ENCODE measurements at places on chromosomes 6 and 20.

DNA sequence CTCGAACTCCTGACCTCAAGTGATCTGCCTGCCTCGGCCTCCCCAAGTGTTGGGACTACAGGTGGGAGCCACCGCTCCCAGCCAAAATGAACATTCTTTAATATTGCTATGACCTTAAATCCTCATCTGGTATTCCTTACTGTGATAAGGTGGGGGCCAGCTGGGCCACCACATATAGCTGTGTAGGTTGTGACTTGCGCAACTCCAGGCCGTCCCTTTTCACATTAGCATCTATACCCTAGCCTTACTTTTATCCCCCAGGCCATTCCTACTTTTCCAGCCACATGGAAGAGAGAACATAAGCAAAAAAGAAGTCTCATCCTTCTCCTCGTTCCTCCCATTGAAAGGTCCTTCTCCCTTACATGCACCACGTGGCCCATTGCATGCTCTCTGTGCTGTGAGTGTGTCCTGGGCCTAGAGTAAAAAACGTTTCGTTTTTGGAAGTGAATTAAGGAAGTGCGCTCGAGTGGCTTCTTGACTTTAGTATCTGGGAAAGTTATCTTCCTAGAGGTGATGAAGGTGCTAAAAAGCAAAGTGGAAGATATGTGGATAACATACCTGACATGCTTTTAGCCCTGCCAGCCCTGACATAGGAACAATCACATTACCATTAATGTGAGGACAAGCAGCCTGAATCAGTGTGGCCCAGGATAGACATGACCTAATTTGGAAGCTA is 56.8 kb upstream of the KIF13A start:
- DNase-seq, result no peak

DNA sequence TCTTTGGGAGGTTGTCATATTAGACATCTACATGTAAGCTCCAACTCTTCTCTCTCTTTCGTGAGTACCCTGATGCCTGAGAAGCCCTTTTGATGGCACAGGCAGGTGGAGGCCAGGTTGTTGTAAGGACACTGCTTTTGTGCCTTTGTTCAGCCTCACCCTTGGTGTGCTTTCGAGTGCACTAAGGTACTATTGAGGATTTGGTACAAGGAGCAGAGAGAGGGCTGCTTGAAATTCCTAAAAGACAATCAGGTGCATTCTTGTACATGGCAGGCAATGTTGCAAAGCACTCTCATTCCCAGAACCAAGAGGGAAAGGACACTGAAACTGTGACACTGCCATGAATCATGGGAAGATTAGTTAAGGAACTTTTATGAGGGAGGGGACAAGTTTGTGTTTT is 19.1 kb downstream of the BMP2 start:
- DNase-seq, result no peak

DNA sequence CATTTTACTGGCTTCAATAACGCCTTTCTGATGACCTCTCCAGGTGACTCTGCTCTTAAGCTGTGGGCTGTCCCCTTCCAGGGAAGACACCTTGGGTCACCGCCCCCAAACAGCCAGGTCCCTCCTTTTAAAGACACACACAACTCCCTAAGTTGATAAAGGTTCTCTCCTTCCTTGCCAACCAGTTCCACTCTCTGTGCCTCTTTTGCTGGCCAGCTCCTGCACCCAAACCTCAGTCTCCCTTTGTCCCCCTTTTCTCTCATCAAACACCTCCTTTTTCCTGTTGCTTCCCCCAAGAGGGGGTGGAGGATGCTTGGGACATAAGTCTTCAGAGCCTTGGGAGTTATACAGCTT is 1.0 kb downstream of the NCOA6 start:
- peak; percentile 48 for DNase-seq

- peak; percentile 64 for DNase-seq
These were observed 14.3 kb upstream of the C20orf144 start for GRCh38 chr20:33647603-33648395.

DNA sequence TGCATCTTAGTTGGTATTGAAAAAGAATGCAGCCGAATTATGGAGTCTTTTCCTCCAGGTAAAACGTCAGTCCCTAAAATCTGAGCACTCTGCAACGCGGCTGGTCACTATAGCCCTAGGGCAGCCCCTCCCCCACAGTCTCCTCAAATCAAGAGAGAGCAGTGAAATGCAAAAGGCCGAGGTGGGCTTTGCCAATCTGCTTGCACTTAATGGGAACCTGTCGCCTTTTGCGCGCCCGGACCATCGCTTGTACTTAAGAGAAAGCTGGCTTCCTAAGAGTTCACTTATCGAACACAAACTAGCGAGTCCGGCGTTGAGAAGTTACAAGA is 447 bp downstream of the MCM3 start:
- DNase-seq, result no peak

- no peak for DNase-seq
These were observed 49.5 kb upstream of the SLC32A1 start for GRCh38 chr20:38674765-38675133.

GRCh38 chr6:64160486-64160885 is 524.9 kb downstream of the PHF3 start:
- no peak for DNase-seq

GRCh38 chr6:49923826-49924225 is 40.1 kb downstream of the DEFB114 start:
- no peak for DNase-seq

- no peak for DNase-seq
These were observed 121.4 kb downstream of the TIAM2 start for GRCh38 chr6:155116571-155116910.

DNA sequence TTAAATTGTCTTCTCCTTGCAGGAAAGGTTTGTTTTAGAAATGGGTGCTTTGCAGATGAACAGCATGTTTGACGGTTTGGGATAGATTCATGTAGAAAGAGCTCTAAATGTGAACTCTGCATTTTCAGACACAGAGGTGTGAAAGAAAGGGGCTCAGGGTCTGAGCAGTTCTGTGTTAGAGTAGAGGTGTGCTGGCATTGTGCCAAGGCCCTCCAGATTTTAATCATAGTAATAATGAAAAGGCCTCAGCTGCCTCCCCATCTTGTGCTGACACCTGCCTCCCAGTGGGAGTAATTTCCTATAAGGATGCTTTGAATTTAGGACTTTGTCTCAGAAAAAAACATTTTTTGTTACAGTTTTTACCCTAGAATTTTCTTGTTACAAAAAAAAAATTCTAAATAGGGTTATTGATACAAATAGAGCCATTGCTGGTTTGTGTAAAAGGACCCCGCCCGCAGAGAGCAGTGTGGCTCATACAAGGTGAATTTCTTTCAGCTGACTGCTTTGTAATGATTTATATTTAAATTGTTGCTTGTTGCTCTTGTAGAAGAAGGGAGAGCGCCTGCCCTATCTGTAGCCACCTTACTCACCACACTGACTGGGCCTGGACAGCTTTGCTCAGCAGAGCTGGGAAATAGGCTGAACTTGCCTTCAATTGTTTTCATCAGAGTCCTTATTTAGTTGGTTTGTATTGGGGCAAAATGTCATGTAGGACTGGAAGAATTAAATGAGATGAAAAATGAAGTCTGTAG is 294.5 kb downstream of the ZFAND3 start:
- DNase-seq, result no peak

GRCh38 chr6:142395768-142396231 is 94.0 kb downstream of the ADGRG6 start:
- DNase-seq, result no peak

DNA sequence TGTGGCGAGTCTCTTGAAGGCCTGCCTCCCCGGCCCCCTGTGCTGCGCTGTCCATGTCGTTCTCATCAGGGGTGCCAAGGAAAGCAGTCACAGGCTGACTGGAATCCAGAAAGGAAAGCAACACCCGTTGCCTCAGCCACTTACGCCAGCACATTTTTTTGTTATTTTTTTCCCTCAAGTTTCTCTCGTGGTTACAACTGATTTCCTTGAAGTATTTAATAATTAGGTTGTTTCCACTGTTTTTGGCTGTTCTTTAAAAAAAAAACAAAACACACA is 17.9 kb upstream of the SLC22A1 start:
- DNase-seq, result no peak

DNA sequence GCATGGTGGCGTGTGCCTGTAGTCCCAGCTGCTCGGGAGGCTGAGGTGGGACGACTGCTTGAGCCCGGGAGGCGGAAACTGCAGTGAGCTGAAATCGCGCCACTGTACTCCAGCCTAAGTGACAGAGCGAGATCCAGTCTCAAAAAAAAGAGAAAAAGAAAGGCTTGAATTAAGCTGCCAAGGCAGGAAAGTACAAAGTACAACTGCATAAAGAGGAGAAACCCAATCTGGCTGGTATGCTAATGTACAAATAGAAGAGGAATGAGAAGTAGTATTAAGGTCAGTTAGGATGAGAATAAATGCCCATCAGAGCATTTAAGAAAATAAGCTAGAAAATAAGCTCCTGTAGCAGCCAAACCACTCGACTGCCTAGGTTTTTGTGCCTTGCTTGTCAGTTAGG is 23.1 kb upstream of the RPN2 start:
- no peak for DNase-seq

GRCh38 chr6:34055223-34055933 is 90.5 kb downstream of the GRM4 start:
- DNase-seq, result peak; percentile 76

GRCh38 chr20:17530153-17530552 is 1.0 kb downstream of the BFSP1 start:
- no peak for DNase-seq

- no peak for DNase-seq
These were observed 27.9 kb downstream of the FIG4 start for GRCh38 chr6:109718991-109719390.

DNA sequence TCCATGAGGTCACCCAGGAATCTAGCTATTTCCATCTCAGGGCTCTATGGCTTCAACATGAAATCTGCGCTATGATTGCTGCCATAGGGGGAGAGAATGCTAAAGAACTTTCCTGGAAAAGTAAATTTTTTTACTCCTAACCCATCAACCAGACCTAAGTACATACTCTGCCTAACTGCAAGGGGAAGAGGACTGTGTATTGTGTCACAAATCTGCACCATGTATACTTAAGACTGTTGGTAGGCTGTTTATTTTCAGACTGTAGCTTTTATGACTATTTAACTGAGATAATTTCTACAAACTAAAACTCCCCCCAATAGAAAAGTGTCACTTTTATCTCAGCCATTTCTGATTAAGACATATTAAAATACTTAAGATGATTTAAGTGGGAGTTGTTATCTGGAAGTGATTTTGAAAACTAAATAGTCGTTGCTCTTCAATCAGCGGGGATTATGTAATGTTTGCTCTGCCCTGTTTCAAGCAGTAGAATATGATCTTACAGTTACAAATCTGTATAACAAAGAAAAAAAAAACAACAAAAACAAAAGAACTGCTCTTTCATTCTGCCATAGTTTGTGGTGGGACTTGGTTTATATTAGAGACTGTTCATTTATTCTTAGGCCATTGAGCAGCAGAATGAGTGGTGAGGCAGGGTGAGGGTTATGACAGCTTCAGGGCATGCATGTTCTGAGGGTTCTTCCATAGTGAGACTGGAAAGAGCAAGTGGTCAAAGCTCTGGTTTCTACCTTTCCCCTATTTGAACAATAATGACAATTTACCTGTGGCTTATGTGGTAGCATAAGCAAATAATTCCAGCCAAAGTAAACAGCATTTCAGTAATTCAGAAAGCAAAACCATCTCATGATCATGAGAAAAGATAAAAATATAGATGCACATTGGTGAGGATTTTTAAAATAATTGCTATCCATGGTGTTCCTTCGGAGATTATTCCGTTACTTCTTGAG is 126.3 kb upstream of the CEP162 start:
- DNase-seq, result no peak

- DNase-seq, result no peak
These were observed 156.8 kb upstream of the SALL4 start for GRCh38 chr20:51959066-51959542.

DNA sequence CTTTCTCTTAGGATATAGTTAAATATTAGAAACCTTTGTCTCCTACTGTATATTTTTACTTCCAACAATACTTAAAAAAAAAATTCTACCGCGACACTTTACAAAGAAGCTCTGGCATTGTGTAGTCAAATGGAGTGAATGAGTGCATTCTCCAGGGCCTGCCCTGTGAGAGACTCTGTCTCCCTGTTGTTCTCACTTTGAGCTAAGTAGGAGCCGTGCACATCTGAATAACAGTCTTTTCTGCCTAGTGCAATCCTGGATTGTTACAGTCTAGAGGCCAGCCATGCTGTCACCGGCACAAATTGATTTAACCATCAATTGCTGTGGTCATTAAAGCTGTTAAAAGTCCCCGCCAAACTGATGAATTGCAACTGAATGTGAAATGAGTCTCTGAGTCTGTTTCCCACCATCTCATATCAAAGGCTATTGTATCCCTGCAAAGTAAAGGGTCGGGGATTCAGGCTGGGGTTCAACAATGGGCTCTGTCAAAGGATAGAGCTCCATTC is 156.0 kb downstream of the RFPL4B start:
- DNase-seq, result no peak

DNA sequence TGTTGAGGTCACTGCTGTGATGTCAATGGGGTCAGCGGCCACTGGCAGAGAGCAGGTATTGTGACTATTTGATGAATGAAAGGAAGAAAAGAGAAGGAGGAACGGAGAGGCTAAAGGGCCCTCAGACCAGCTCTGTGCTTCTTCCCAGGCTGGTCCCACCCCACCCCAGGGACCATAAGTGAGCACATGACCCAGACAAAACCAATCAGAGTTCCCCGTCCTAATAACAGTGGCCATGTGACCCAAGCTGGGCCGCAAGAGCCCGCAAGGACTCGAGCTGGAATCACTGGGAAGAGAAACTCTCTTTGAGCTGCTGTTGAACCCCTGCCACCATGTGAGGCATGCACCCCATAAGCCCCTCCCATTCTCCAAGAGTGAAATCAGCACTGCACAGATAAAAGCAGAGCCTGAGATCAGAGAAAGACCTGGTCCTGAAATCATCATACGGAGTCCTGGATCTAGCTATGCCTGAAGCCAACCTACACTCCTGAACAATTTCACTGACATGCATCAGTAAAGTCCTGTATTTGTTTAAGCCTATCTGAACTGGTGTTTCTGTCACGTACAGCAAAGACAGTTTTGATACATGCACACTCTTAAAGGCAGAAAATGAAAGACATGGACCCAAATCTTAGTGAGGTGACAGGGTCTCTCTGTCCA is 90.2 kb downstream of the PREX1 start:
- DNase-seq, result no peak

DNA sequence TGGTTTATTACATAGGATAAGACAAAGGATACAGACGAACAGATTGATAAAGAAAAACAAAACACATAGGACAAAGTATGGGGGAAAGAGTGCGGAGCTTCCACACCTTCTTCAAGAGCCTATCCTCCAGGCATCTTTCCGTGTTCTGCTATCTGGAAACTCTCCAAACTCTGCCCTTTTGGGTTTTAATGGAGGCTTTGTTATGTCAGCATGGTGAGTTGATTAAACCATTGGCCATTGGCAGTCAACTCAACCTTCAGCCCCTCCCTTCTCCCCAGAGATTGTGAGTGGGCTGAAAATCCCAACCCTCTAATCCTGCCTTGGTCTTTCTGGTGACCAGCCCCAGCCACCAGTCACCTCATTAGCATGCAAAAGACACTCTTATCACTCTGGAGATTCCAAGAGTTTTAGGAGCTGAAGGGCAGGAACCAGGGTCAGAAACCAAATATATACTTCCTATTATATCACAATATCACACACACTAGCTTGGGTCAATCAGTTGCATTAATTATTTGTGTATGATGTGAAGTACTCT is 23.8 kb downstream of the HLA-DOB start:
- no peak for DNase-seq

Measured in GM12892 (cell line).